GM12865 (cell line): ENCODE measurements at places on chromosomes 12 and 14.

- DNase-seq = no peak
These were observed 38.3 kb upstream of the TMTC2 start for GRCh38 chr12:82648259-82648909.

GRCh38 chr12:113133666-113134065 is 1.9 kb downstream of the RASAL1 start:
- DNase-seq = no peak

- no peak for DNase-seq
These were observed 236.1 kb upstream of the DDHD1 start for GRCh38 chr14:53389202-53389601.

DNA sequence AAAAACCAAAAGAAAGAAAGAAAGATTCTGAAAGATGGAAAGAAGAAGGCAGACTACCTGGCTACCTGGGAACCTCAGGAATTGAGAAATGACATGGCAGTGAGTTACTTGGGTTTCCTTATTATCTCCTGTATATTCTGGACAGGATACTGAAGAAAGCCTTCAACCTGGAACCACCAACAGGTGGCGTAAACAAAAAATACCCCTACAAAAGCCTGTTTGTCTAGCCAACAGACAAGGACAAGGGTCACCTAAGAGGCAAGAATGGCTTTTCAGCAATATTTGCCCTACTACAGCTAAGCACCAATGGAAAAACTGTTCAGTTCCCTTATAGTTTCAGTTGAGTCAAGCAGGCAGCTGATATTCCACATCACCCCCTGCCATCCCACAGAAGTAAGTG is 274.9 kb downstream of the GPHN start:
- DNase-seq = no peak

DNA sequence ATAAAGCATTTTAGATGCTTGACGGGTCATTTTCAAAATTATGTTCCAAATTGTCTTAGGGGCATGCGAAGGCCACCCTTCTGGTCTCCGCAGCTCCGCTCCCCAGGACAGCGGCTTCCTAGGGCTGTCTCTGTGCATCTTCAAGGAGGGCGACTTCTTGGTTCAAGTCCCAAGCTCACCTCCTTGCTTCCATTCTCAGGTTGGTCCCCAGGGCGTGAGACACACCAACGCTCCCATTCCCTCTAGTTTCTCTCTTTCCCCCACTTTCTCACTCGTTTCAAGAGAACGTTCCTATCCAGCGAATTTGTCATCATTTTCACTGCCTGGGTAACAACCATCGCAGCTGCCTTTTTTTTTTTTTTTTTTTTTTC is 109.4 kb upstream of the CCND2 start:
- no peak for DNase-seq
